ENCODE measurements at places on chromosomes 1 and 21. TPM values are rescaled to one million over a fixed set of nuclear protein-coding genes. Genes with fewer than 3 reads are reported as not detected.

The CASZ1 gene
- total RNA-seq, result 1.8 TPM

DNA sequence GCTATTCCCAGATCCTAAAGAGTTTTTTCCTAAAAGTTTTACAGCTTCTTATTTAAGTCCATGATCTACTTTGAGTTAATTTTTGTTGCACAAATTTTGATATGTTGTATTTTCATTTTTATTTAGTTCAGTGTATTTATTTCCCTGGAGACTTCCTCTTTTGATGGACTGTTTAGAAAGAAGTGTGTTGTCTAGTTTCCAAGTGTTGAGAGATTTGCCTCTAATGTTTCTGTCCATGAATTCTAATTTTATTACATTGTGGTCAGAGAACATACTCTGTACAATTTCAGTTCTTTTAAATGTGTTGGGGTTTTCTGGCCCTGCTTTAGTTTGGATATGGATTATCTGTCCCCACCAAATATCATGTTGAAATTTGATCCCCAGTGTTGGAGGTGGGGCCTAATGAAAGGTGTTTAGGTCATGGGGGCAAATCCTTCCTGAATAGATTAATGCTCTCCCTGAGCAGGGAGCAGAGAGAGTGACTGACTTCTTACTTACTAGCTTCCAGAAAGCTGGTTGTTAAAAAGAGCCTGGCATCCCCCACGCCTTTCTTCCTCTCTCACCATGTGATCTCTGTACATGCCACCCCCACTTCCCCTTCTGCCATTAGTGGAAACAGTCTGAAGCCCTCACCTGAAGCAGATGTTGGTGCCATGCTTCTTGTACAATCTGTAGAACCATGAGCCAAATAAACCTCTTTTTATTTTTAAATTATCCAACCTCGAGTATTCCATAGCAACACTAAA, 4.6 kb downstream of the CHD1L start:
- no peak for DNase-seq

- no peak for DNase-seq
Measured at GRCh38 chr1:6417961-6418667, 1.6 kb downstream of the HES2 start.

GRCh38 chr1:53073868-53074311, 11.9 kb downstream of the PODN start:
- DNase-seq, result peak; percentile 14

GRCh38 chr1:64669098-64669675, 75.7 kb upstream of the RAVER2 start:
- no peak for DNase-seq

- no peak for DNase-seq
Measured at GRCh38 chr1:29269382-29269781, 33.1 kb downstream of the PTPRU start.

- DNase-seq, result no peak
Measured at GRCh38 chr1:67540025-67540732, 110.0 kb upstream of the SERBP1 start.

GRCh38 chr1:66951513-66951912, 26.7 kb downstream of the MIER1 start:
- no peak for DNase-seq

DNA sequence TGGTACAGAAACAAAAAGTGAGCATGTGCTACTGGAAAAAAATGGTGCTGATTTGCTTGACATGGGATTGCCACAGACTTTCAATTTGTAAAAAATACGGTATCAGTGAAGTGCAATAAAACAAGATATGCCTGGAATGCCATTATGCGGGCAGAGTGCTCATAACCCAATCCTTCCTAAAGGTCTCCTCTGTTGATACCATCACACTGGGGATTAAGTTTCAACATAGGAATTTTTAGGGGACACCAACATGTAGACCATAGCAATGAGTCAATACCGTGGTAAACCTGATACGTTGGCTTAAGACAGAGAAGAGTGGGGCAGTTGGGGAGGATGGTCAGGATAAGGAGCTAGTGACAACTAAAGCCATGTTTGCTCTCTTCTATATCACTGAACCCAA, 20.5 kb downstream of the MX1 start:
- DNase-seq, result no peak

DNA sequence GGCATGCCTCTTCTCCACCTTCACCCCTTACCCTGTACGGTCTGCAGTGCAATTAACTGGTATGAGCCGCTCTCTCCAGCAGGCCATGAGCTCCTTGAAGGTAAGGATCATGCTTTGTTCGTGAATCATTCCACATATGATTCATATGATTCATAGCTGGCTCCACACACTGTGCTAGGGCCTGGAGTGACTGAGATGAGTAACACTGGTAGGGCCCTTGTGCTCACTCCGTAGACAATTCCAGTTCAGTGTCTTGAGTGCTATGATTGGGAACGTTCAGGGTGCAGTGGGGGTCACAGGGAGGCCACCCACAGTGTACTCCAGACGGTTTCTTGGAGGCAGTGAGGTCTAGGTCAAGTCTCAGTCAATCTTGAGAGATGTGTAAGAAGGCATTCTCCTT, 239.8 kb downstream of the LMX1A start:
- no peak for DNase-seq

DNA sequence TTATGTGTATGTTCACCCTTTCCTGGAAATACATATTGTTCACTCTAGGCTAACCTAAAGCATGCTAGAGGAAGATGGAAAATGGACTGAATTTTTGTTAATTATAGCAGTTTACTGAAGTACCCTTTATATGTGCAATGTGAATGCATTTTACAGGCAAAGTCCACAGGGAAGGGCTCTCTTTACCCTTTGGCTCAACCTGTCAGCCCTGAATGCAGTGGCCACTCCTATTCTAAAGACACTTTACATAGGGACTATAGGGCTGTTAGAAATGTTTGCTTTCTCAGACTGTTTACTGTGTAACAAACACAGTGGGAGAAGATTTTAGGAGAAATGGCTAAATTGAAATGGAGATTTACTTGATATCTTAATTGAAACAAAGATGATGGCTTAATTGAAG, 78.5 kb downstream of the BRINP2 start:
- DNase-seq, result no peak

DNA sequence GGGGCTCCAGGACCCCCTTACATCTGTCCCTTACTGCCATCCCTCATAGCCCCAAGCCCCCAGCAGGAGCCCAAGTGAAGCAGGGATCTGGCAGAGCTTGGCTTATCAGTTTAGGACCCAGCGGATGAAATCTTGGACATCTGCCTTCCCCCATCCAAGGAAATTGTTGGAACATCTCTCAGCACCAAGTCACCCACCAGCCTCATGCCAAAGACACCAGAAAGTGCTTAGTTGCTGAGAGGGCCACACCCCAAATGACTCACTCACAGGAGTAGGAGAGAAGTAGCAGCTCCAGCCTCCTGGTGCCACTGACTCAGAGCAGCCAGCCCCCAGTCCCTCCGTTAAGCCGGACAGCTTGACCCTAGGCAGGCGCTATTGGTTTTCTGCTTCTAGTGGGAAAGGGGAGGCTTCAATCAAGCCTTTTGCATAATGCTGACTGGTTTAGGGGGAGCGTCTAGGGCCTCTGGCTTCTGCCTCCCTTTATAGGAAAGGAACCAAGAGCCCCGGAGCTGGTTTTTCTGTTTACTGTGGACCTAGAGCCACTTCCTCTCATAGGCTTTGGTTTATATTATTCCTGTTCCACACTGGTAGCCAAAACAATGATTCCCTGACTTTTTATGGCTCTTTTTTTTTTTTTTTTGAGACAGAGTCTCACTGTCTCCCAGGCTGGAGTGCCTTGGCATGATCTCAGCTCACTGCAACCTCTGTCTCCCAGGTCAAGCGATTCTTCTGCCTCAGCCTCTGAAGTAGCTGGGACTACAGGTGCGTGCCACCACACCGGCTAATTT, 114.2 kb upstream of the IPO9 start:
- DNase-seq, result no peak

Data from activated naive CD4-positive, alpha-beta T cell treated with anti-CD3 and anti-CD28 coated beads, Interleukin-2, amount 50 U/mL, for 72 hours (primary cell).